Esophagus muscularis mucosa (tissue), 4 donors: ENCODE measurements at places on chromosomes 11 and 22. TPM values are rescaled to one million over a fixed set of nuclear protein-coding genes. Genes with fewer than 3 reads are reported as not detected.

- DNase-seq = peak; percentile 80
- no peak overlapping the region for H3K27ac ChIP-seq
- no peaks in the 10 kb centered on the region for H3K4me1 ChIP-seq
- H3K27me3 ChIP-seq = no peaks in the 10 kb centered on the region
- no peaks in the 10 kb centered on the region for H3K36me3 ChIP-seq
- H3K4me3 ChIP-seq = no peak overlapping the region
Measured at GRCh38 chr22:48403521-48404403, 1423.9 kb downstream of the BRD1 start.

GRCh38 chr22:24985826-24986214, 33.3 kb downstream of the KIAA1671 start:
- DNase-seq = no peak
- H3K36me3 ChIP-seq = no peaks in the 10 kb centered on the region
- no peaks in the 10 kb centered on the region for H3K27me3 ChIP-seq
- peaks cover 35% of the 10 kb centered on the region for H3K4me1 ChIP-seq
- H3K4me3 ChIP-seq = no peak overlapping the region
- H3K27ac ChIP-seq = peak overlapping the region; percentile 70

- peaks cover 9% of the 10 kb centered on the region for H3K4me1 ChIP-seq
- no peak for DNase-seq
- no peaks in the 10 kb centered on the region for H3K27me3 ChIP-seq
Measured at GRCh38 chr11:764322-765024, 12.8 kb downstream of the GATD1 start.

DNA sequence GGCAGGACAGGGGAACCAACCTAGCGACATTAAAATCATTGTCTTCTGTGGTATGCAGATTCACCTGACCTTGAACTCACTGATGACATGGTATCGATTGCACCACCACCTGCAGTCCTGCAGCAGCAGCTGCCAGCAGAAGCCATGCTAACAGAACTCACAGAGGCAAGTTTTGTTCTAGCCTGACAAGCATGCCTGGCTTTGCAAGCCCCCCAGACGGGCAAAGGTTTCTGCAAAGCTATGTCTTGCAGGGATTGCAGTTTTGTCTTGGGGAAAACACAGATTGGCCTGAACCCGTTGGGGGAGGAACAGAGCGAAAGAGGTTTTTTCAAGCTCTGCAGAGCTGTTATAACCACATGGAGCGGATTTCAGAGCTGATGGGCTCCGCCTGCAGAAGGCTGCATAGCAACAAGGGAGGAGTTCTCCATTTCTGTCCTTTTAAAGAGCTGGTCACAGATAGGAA, 221.0 kb downstream of the HIPK3 start:
- no peaks in the 10 kb centered on the region for H3K27me3 ChIP-seq
- no peak for DNase-seq
- no peak overlapping the region for H3K27ac ChIP-seq
- H3K4me1 ChIP-seq = no peaks in the 10 kb centered on the region
- H3K36me3 ChIP-seq = no peaks in the 10 kb centered on the region

DNA sequence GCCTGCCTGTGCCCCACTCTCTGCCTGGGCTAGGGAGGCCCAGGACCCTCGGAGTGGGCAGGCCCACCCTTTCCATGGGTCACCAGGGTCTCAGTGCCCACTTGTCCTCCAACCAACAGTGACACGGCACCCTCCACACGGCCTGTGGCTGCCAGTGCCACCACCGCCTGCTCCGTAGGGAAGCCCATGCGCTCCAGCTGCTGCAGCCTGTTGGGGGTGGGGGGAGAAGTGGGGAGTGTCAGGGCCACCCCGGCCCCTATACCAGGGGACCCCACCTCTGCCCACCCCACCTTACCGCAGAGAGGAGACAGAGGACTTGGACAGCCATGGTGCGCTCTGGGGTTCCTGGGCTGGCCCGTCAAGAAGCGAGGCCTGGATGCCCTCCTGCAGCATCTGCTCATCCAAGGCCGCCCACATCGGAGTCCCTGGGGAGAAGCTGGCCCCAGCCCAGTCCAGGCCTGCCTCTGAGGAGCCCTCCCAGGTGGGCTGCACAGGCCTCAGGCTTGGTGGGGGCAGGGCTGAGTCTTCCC, 7.7 kb downstream of the RHBDD3 start:
- peaks cover 42% of the 10 kb centered on the region for H3K36me3 ChIP-seq
- H3K27ac ChIP-seq = no peak overlapping the region
- H3K4me3 ChIP-seq = no peak overlapping the region
- no peak for DNase-seq
- no peaks in the 10 kb centered on the region for H3K4me1 ChIP-seq

DNA sequence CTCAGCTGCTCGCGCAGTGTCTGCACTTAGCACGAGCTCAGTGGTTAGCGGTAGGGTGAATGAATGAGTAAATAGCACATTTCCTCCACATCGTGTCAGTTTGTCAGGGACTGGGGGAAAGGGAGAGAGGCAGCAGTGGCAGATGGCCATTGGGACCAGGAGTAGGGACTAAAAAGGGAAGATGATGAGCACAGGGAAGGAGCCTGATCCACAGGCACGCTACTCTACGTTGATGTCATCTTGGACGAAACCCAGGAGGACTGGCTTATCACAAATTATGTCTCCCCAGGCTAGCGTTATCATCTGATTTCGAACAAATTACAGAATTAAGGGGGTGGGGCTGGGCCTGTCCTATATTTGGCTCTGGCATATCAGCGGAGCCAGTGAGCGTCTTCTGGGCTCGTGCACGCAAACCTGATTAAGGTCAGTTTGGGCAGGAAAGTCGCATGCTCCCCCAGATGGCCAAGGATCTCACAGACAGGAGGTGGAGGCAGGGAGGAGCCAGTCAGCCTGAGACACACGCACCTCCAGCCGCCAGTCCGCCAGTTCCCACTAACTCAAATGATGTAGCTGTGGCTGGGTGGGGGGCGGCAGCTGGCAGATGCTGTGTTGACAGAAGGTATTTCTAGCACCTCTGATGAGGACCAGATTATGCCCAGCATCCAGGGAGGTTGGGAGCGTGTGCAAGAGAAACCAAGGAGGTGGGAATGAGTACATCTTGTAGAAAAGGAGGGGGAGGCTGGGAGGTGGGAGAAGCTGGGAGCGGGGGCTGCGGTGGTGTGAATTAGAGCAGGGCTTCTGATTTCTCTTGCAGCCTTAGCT, 97.4 kb upstream of the PRDM11 start:
- H3K4me1 ChIP-seq = peaks cover 51% of the 10 kb centered on the region
- no peaks in the 10 kb centered on the region for H3K27me3 ChIP-seq
- no peak for DNase-seq

- no peak overlapping the region for H3K4me3 ChIP-seq
- no peak for DNase-seq
- no peaks in the 10 kb centered on the region for H3K36me3 ChIP-seq
- H3K4me1 ChIP-seq = no peaks in the 10 kb centered on the region
Measured at GRCh38 chr11:39641751-39642150, 1817.7 kb downstream of the LRRC4C start.

DNA sequence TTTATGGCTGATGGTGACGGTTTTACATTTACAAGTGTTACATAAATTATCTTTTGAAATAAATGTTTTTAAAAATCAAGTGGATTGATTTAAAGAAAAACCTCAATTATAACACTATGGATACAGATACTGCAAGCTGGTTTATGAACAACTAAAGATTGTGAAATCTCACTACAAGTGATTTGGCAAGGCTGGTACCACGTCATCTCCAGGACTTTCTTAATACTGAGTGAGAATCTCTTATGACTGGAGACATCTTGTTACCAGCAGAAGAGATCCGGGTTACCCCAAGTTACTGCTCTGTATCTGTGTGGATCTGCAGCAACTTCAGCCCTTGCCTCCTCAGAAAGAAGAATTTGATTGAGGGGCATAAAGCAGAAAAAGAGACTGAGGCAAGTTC, 452.9 kb downstream of the MN1 start:
- no peaks in the 10 kb centered on the region for H3K27me3 ChIP-seq
- no peak for DNase-seq
- H3K27ac ChIP-seq = no peak overlapping the region
- no peak overlapping the region for H3K4me3 ChIP-seq
- H3K36me3 ChIP-seq = no peaks in the 10 kb centered on the region

DNA sequence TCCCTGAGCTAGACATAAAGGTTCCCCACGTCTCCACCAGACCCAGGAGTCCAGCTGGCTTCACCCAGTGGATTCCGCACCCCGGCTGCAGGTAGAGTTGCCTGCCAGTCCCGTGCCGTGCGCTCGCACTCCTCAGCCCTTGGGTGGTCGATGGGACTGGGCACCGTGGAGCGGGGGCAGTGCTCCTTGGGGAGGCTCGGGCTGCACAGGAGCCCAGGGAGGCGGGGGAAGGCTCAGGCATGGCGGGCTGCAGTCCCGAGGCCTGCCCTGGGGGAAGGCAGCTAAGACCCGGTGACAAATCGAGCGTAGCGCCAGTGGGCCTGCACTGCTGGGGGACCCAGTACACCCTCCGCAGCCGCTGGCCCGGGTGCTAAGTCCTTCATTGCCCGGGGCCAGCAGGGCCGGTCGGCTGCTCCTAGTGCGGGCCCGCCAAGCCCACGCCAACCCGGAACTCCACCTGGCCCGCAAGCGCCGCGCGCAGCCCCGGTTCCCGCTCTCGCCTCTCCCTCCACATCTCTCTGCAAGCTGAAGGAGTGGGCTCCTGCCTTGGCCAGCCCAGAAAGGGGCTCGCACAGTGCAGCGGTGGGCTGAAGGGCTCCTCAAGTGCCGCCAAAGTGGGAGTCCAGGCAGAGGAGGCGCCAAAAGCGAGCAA, 9.5 kb upstream of the TREH start:
- DNase-seq = no peak
- H3K4me1 ChIP-seq = peaks cover 23% of the 10 kb centered on the region
- H3K27me3 ChIP-seq = no peaks in the 10 kb centered on the region
- no peaks in the 10 kb centered on the region for H3K36me3 ChIP-seq

DNA sequence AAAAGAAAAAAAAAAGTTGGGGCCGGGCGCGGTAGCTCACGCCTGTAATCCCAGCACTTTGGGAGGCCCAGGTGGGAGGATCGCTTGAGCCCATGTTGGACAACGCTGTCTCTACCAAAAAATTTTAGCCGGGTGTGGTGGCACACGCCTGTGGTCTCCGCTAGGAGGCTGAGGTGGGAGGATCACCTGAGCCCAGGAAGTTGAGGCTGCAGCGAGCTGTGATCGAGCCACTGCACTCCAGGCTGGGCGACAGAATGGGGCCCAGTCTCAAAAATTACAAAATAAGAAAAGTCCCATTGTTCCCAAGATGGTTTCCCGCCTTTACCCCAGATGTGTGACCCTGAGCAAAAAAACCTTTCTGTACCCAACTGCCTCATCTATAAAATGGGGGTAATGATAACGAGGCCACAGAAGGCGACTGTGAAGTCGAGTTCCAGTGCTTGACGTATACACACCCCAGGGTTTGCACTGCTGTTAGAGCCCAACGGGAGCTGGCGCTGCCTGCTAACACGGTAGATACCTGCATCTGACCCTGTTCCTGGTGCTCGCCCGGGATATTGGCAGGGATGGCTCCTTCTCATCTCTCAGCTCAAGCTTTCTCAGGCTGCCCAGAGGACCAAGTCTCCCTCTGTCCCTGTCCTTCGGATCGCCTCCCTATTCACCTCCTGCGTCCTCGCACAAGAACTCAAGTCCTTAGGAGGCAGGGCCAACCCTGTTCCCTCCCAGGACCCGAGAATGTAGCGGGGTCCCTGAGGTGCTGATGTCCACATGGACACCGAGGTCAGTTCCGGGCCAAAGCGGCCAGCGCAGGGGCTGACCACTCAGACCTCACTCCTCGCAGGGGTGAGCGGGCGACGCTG, 1.1 kb upstream of the RPLP2 start:
- peaks cover 26% of the 10 kb centered on the region for H3K36me3 ChIP-seq
- peak overlapping the region; percentile 98 for H3K4me3 ChIP-seq
- no peak for DNase-seq

- no peak for DNase-seq
- H3K27ac ChIP-seq = no peak overlapping the region
- no peaks in the 10 kb centered on the region for H3K27me3 ChIP-seq
- peaks cover 29% of the 10 kb centered on the region for H3K36me3 ChIP-seq
- peaks cover 84% of the 10 kb centered on the region for H3K4me1 ChIP-seq
- H3K4me3 ChIP-seq = no peak overlapping the region
Measured at GRCh38 chr11:72716290-72716689, 35.9 kb downstream of the ARAP1 start.

- no peak overlapping the region for H3K27ac ChIP-seq
- no peak overlapping the region for H3K4me3 ChIP-seq
Measured at GRCh38 chr11:108289699-108290098, 66.8 kb downstream of the ATM start.

DNA sequence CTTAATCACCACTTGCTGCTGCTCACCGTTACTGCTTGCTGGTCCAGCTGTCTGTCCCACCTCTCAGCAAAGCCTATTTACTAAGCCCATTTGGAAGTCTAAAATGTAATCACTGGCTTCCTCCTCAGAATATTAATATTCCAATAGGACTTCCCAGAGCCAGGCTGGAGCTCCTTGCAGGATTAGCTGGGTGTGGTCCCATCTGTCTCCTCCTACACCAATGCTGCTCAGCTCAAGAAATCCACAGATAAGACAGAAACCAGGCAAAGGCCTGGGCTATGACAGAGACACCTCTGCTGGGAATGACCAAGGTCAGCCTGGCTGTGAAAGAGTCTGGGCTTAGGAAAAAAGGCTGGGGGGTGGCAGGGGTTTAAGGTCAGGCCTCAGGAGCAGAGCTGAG, 317.8 kb downstream of the BUD13 start:
- no peaks in the 10 kb centered on the region for H3K36me3 ChIP-seq
- no peak for DNase-seq
- no peak overlapping the region for H3K4me3 ChIP-seq
- H3K4me1 ChIP-seq = peaks cover 14% of the 10 kb centered on the region
- H3K27ac ChIP-seq = no peak overlapping the region

CRACR2B gene
- 6.6 TPM for total RNA-seq

TRIM49D2 gene
- total RNA-seq = not detected

RPS25 gene
- 2,235 TPM for total RNA-seq

KCNC1 gene
- not detected for total RNA-seq

SLC1A2 gene
- 0.69 TPM for total RNA-seq

APOA4 gene
- 0.26 TPM for total RNA-seq

MUC2 gene
- total RNA-seq = not detected

CECR2 gene
- 1.2 TPM for total RNA-seq

SPCS2 gene
- 98.7 TPM for total RNA-seq
